Large intestine (tissue), 12 donors: ENCODE measurements at places on chromosomes 1 and 21.

DNA sequence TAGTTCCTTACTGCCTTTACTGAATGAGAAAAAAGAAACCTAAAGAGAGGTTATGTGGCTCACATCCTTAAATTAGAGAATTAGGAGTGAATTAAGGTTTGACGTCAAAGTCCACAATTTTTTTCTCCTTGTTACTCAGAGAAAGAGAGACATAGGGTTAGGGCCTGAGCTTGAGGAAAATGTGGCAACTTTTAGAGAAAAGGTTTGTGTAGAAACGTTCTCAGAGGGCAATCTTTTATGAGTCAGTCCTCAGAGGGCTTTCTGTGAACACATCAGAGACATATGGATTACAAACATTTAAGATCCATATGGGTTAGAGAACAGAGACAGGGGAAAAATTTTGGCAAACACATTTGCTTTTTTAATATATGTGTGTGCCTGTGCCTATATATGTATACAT lies 242.8 kb downstream of the TGFB2 start:
- DNase-seq = no peak

DNA sequence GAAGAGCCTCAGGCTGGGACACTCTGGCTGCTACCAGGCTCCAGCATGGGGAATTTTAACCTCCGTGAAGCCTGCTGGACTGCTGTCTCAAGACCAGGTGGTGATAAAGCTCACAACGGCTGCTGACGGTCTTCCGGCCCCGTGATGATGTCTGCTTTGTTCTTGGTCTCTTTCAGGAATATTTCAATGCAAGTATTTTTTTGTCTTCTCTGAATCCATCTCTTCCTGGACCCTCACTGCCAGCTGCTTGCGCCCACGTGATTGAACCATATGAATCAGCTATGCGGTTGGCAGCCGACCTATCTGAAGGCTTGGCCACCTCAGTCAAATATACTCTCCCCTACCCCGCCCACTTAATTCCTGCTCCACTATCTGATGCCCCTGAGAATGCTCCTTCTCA lies 14.6 kb upstream of the SLC6A17 start:
- DNase-seq = no peak

DNA sequence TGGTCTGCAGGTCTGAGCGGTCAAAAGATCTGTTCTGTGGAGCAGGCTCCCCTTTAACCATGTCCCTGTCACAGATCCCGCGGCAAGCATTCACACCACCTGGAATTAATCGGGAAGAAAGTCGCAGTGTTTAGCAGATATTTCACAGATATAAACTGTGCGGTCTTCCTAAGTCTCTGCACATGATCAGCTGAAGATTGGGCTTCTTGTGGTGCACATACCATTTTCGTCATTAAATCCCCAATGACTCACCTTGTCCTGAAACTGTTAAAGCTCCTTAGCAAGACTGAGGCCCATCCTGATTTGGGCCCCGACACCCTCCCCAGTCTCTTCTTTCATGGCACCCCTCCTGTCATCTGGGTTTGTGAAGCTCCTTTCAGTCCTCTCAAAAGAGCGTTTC lies 158.8 kb downstream of the KIF26B start:
- no peak for DNase-seq

DNA sequence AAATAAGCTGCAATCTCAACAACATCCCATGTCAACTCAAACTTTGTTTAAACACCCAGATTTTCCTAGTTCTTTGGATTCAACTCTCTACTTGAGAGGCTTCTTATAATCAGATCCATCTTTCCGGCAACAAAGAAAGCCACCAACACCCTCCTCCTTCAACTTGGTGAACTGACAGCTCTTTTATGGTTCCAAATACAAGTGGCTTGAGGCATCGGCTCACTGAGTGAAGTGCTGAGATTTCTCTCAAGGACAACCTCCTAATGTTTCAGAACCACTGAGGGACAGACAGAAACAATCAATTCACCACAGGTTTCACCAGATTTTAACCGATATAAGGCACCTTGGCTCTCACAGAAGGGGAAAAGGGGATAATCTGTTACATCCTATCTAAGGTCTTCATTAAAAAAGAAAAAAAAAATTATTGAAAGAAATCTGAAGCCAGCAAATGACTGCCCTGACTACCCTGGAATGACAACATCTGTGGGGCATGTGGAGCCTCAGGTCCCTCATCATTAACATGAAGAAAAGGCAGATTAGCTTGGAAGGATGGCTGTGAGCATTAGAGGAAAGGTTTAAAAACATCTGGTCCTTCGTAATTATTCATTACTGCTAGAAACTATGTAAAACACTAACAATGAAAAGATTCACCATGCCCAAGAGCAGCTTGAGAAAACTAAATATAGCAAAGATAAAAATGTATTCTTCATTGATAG lies 50.9 kb downstream of the PTPN14 start:
- DNase-seq = no peak

DNA sequence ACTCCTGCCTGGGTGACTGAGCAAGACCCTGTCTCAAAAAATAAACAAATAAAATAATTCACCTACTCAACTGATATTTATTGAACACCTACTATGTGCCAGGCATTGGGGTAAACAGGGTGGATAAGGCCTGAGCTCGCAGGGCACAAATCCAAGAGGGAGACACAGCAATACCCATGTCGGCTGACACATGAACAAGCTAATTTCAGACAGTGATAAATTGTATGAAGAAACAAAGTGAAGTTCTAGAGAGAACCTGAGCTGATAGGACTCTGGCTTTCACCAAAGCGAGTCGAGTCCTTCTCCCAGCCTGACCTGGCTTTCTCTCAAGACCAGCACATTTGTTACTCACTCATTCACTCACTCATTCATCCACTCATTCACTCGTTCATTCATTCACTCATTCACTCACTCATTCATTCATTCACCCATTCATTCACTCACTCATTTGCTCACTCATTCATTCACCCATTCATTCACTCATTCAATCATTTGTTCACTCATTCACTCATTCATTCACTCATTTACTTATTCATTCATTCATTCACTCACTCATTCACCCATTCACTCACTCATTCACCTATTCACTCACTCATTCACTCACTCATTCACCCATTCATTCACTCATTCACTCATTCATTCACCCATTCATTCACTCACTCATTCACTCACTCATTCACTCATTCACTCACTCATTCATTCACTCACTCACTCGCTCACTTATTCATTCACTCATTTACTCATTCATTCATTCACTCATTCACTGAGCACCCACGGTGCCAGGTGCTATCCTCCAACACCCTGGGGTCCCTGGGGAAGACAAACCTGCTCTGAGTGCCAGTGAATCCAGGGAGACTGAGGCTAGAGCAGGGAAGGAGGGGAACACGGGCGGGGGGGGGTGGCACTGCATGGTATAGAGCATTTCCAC lies 37.4 kb upstream of the CASZ1 start:
- no peak for DNase-seq

GRCh38 chr1:29392486-29393450 lies 156.4 kb downstream of the PTPRU start:
- no peak for DNase-seq
